ENCODE measurements at places on chromosomes 1 and 21.
A peak's percentile ranks its signal among the peaks of the same experiment; 100 is the strongest.

GRCh38 chr1:24199291-24199900 is 12.3 kb upstream of the IFNLR1 start:
- peak; percentile 41 for DNase-seq

GRCh38 chr1:160630523-160631451 is 16.1 kb downstream of the SLAMF1 start:
- DNase-seq, result no peak

- no peak for DNase-seq
Observed at GRCh38 chr1:163046071-163046470, 23.1 kb upstream of the RGS4 start.

- no peak for DNase-seq
Observed at GRCh38 chr1:26909951-26910342, 3.8 kb downstream of the NR0B2 start.

GRCh38 chr21:31908106-31909031 is 35.5 kb downstream of the HUNK start:
- DNase-seq, result no peak

DNA sequence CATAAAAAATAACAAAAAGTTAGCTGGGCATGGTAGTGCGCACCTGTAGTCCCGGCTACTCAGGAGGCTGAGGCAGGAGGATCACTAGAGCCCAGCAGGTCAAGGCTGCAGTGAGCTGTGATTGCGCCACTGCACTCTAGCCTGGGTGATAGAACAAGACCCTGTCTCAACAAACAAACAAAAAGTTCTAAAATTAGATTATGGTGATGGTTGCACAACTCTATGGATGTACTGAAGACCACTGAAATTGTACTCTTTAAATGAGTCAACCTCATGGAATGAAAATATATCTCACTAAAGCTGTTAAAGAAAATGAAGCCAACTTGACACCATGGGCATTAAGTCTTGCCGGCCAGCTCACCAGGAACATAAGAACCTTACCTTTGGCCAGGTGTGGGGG is 9.1 kb downstream of the MRAP start:
- no peak for DNase-seq

DNA sequence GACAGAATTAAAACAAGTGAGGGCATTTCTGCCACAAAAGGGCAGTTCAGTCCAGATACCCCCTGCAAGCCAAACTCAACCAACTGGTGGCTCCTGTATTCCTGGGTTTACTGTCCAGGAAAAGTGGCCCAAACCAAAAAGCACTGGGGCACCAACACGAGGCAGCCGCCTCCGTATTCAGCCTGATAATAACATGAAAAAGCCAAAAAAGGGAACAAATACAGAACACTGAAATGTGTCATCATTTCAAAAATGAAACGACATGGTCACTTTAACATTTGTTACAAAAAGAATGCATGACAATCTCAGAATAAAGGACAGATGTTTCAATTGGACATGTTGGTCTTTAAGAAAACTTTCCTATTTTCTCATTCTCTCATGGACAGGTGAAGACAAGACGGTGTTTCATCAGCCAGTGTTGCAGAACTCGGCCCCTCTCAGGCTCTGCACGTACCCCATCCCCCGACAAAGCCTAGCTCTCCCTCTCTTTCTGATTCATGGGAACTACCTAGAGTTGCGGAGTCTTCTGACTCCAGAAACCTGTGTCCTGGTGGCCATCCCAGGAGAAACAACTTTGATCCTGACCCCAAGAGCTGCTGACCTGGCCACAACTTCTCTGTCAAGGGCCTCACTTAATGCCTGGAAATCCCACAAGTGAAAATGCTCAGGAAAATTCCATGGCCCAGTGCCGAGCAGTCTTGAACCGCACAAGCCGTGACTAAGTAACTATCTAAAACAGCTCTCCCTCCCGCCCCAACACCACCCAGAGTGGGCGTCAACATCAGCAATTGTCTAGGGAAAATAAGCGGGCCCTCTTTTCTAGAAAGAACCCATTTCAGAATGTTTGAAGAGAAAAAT is 27.1 kb downstream of the ZBTB17 start:
- no peak for DNase-seq

- DNase-seq, result no peak
Observed at GRCh38 chr1:169090308-169090899, 16.1 kb upstream of the ATP1B1 start.

DNA sequence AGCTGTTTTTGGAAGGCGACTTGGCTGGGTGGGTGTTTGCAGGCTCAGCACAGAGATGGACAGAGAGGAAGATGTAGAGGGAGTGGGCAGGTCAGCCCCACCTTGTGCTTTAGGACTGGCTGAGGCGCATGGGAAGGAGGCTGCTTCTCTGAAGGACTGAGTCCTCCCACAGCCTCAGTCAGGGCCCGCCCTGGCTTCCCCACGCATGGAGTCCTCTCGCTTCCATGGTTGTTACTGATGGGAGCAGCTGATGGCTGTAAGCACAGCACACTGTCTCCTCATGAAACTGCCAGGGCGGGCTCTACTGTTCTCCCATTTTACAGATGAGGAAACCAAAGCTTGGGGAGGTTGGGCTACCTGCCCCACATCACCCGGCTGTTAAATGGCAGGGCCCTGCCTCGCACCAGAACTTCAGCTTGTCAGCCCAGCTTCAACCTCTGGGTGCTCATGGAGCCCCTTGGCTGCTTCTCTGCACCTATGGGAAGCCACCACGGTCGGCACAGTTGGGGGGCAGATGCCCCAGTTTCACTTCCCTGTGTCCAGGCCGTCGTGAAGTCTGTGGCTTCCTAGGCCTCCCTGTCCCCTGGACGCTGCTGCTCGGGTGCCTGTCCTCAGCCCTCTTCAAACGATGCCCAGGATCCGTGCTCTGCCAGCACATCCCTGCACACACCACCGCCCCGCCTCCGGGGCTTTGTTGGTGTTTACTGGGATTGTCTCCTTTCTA is 2.4 kb downstream of the TMEM201 start:
- DNase-seq, result no peak

GRCh38 chr1:164559342-164560051 is 513 bp downstream of the PBX1 start:
- peak; percentile 28 for DNase-seq

DNA sequence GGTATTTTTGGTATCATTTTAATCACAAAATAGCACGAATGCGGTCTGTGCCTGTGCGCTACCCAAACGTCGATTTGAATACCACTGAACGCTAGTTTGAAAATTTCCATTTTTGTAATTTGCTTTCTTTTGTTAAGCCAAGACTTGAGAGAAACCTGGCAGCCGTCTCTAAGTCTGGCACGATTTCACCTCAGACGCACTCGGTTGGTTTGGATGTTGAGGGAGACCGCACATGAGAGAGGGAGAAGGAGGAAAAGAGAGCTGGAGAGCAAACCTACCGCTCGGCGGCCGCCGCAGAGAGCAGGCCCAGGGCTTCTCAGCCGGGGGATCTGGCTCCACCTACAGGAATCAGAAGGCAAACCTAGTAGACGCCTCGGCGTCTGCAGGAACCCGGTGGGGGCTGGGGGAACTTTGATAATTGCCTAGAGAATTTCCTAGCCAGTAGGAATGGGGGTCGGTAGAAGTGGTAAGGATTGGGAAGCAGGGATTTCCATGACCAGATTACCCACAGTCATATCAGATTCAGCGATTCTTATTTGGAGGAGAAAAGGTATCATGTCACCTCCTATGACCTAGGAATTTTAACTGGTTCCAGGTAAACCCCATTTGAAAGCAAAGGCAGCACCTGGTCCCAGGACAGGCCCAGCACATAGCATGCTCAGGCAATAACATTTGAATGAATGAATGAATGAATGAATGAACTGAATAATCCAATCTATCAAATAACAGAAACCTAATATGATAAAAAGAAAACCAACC is 83.2 kb downstream of the TM2D1 start:
- DNase-seq, result no peak

DNA sequence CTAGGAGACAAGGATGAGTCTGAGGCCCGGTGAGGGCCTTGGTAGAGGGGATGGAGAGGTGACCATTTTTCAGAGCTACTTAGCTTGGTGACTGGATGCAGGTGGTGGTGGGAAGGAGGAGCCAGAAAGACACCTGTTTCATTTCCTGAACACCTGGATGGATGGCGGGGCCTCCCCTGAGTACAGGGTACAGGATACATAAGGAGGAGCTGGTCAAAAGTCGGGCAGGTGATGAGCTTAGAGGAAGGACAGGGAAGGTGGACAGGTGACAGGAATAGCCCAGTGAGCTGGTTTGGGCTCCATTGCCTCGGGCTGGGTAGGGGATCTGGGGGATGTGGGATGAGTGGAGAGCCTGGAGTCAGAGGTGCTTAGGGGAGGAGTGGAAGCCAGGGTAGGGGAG is 6.3 kb downstream of the FAAH start:
- DNase-seq, result no peak

GRCh38 chr1:25991937-25992688 is 5.8 kb downstream of the PAFAH2 start:
- no peak for DNase-seq

DNA sequence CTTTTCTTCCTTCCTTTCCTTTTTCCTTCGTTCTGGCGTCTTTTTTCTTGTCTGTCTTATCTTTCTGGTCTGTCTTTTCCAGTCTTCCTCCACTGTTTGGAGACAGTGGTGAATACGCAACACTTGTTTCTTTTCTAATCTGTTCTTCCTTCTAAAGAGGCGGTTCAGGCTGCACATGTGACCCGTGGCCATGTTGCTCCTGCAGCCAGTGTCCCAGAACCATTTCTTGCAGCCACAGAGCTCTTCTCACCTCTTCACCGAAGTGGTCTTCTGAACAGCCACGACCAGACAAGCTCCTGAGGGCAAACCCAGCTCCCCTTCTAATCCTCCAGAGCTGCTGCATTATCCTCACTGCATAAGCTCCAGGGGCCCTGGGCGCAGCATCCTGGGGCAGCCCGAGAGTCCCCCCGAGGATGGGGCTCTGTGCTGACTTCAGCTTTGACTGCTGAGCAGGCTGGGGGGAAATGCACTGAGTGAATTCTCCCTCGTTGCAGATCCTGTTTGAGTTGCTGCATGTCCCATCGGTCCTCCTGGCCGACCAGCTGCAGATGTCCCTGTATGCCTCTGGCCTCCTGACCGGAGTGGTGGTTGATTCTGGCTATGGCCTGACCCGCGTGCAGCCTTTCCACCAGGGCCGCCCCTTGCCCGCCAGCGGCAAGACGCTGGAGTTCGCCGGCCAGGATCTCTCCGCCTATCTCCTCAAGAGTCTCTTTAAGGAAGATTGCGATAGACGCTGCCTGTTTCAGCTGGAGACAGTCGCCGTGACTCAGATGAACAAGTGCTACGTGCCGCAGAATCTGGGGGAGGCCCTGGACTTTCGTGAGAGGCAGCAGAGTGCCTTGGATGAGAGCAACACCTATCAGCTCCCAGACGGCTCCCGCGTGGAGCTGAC is 70.4 kb downstream of the ACTL8 start:
- DNase-seq, result no peak

DNA sequence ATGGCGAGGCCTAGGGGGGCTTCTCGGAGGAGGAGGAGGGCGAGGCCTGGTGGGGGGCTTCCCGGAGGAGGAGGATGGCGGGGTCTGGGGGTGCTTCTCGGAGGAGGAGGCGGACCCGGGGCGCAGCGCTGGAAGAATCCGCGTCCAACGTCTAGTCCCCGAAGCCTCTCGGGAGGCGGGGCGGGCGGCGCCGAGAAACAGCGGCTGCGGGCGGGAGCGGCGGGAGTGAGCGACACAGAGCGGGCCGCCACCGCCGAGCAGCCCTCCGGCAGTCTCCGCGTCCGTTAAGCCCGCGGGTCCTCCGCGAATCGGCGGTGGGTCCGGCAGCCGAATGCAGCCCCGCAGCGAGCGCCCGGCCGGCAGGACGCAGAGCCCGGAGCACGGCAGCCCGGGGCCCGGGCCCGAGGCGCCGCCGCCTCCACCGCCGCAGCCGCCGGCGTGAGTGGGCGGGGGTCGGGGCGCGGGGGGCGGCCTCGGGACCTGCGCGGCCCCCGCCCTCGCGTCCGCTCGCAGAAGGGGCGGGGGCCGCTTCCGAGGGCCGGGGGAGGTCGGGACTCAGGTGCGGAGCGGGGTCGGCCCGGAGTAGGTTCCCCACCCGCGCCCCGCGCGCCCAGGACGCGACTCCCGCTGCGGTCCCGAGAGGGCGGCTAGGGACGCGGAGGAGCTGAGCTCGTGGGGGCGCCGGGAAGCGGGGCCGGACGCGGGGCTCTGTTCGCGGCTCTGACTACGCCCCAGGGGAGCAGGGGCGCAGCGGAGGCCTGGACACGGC is at the start of gene KLHL17:
Gene KLHL17 (plus strand): TSS at position 222 of the 769 bp plus-strand sequence. CDS start 110 bp downstream, at position 332.
- DNase-seq, result peak; percentile 9

- DNase-seq, result no peak
Observed at GRCh38 chr1:19467199-19468187, 17.8 kb downstream of the CAPZB start.

DNA sequence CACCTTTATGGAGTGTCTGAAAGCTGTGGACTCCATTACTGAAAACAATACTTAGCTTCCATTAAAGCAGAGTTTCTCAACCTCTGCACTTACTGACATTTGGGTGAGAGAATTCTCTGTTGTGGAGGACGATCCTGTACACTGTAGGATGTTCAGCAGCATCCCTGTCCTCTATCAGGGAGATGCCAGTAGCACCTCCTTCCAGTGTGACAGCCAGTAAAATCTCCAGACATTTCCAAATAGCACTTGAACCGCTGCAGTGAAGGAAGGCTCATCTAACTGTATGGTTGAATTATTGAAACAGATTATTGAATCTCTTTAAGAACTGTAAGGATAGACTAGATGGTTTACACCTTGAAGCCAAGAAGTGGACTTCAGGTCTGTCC is 3.1 kb downstream of the PRDM2 start:
- no peak for DNase-seq

DNA sequence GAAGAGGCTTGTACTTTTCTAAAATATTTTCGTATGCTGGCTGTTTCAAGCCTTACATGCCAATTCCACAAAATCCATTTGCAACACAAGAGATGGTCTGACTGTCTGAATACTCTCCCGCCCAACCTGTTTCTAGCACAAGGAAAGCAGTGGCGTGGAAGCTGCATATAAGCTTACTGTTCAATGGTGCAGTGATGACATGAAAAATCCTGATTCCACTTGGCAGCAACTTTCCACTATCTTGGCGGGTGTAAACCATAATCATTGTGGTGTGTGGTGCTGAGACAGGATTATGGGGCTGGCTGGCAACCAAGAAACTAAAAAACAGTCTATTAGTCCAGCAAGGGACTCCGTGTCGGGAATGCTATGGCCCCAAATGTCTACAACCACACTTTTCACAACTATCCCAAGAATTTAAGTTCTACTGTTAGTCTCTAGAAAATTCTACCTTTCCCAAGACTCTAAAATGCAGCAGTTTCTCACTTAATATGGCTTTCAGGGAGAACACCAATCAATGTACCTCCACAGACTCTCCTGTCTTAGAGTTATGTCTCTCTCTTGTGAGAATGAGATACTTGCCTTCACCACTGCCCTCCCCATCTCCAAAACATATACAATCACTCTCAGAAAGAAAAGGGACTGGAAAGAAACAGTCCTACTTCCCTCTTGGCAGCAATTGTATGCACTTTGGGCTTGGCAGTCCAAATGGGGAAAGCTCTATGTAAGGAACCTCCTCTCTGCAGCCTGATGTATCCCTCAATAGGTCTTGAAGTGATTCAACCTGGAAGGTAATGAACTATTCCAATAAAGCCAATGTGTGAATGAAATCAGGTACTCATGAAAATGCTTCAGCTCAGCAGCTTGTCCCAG is 9.5 kb downstream of the COLGALT2 start:
- no peak for DNase-seq

- no peak for DNase-seq
Observed at GRCh38 chr1:204731509-204731908, 46.0 kb upstream of the LRRN2 start.

GRCh38 chr1:183293241-183293640 is 107.2 kb downstream of the LAMC2 start:
- no peak for DNase-seq
